ENCODE measurements at places on chromosomes 11 and 22.
A peak's percentile ranks its signal among the peaks of the same experiment; 100 is the strongest.

GRCh38 chr11:46267930-46268329 lies 9.5 kb upstream of the CREB3L1 start:
- no peak for DNase-seq

GRCh38 chr11:130386056-130386455 lies 42.4 kb downstream of the ADAMTS8 start:
- no peak for DNase-seq

- no peak for DNase-seq
Observed at GRCh38 chr11:114121804-114122504, 62.4 kb downstream of the ZBTB16 start.

- no peak for DNase-seq
Observed at GRCh38 chr11:119121811-119122124, 388 bp downstream of the HINFP start.

GRCh38 chr22:41902016-41902415 lies 12.9 kb downstream of the SHISA8 start:
- no peak for DNase-seq

- DNase-seq, result no peak
Observed at GRCh38 chr11:44746894-44747293, 20.1 kb downstream of the TSPAN18 start.

DNA sequence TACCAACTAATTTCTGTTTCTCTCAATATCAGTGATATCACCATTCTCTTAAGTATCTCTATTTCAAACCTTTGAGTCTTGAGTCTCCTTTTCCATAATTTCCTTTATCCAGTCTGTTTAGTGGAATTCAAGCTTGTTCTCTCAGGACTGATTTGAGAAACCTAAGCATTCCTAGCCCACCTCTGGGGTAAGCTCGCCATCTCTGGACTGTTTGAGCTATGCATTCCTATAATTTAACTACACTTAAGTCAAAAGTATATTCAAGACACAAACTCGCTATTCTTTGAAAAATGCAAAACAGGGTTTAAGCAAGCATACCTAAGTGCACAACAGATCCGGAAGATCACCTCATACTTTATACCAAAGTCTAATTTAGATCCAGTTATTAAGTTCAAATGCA lies 2.1 kb upstream of the DLAT start:
- DNase-seq, result no peak

DNA sequence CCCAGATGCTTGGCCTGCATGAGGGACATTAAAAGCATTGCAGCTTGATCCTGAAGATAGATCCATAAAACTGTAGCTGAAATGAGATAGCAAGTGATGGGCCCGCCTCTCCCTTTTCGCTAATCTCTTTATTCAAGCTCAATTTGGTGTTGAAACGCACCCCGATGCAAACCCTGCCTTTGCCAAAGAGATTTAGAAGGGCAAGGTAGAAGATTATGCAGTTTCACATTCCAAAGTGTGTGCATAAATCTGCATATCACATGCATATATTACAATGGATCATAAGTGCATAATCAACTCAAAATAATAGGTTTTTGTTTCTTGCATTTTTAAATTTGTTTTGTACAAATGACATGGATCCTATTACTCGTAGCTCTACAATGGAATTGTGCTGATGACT lies 80.1 kb upstream of the SHANK2 start:
- DNase-seq, result no peak

GRCh38 chr11:64862987-64863390 lies 15.4 kb downstream of the EHD1 start:
- DNase-seq, result no peak

- DNase-seq, result peak; percentile 39
Observed at GRCh38 chr11:8263769-8264410, at the start of gene LMO1. LMO1 (minus strand) TSS chr11:8263878; CDS start chr11:8263362, 516 bp downstream.

- no peak for DNase-seq
Observed at GRCh38 chr11:44632466-44633123, 67.1 kb downstream of the CD82 start.

DNA sequence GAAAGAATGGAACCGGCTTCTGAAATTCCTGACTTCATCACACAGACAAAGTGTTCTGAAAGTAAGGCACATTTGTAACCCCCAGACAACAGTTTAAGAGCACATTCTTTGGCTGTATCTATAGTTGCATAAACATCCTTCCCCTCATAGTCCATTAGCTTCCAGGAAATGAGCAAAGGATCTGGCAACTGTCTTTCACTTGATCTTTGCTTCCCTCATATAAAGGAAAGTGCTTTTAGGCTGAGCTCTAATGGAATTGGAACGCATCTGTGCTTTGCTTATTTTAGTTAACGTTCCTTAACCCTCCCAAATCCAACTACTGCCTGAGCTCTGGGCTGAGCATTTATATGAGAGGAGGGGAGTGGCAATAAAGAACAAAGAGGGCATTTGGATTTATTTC lies 76.9 kb upstream of the API5 start:
- DNase-seq, result no peak

GRCh38 chr22:43447380-43447779 lies 35.6 kb downstream of the MPPED1 start:
- DNase-seq, result peak; percentile 98

DNA sequence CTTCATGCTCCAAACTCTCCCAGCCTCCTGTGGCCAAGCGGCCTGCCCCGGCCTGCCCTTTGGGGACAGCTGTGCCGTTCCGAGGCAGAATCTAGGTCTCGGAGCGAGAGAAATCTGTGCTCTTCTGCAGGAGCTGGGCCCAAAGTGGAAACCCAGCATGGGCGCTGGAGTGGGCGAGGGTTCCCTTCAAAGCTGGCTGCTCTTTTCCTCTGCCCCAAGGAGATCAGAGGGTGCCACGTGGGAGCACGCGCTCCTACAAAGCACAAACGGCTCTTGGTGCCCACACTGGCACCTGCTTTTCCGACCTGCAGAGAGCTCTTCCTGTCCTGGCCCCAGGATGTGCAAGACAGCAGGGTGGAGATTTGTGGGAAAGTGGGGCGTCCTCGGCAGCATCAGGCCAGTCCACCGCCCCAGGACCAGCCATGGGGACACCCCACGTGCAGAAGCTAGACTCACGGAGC lies 6.9 kb downstream of the OSBPL5 start:
- no peak for DNase-seq

- no peak for DNase-seq
Observed at GRCh38 chr11:13495929-13496328, at the start of gene PTH. PTH (minus strand) TSS chr11:13495997; CDS start chr11:13492855, 3,142 bp downstream.
